Activated CD8-positive, alpha-beta memory T cell treated with anti-CD3 and anti-CD28 coated beads, Interleukin-2, amount 50 U/mL, for 48 hours (primary cell): ENCODE measurements at places on chromosomes 6 and 20.
A peak's percentile ranks its signal among the peaks of the same experiment; 100 is the strongest.

DNA sequence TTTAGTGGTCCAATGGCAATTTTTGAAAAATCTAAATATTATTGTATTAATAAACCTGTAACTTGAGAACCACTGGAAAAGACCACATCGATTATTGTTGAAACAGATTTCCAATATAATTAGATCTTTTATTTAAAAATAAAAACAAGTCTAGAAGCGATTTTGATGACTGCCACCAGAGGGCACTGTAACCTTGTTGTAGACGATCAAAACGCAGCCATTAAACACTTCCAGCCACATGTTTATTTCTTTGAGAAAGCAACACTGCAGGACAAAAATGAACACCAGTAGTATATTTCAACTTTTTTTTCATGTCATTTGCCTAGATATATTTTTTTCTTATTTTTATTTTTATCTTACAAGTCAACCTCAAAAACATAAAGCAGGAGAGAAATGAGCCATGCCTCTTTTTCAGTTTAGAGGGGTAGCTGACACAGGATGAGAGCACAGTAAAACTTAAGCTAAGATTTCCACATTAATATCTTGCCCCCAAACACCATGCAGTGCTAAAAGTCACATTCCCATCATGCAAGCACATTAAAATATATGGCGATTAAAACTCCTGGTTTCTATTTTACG, 115.4 kb downstream of the OPRM1 start:
- peak; percentile 76 for DNase-seq

DNA sequence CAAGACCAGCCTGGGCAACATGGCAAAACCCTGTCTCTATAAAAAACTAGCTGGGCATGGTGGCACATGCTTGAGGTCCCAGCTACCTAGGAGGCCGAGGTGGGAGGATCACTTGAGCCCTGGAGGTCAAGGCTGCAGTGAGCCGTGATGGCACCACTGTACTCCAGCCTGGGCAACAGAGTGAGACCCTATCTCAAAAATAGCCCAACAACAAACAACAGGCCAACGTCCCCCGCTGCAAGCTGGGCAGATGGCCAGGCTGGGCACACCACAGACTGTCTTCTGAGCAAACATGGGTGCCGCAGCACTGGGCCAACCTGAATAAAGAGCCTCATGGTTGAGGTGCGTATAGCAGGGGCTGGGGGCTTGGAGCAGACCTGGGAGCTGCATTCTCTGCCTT, 46.6 kb upstream of the SRF start:
- no peak for DNase-seq

GRCh38 chr6:70124443-70124842, 178.4 kb downstream of the COL9A1 start:
- no peak for DNase-seq

DNA sequence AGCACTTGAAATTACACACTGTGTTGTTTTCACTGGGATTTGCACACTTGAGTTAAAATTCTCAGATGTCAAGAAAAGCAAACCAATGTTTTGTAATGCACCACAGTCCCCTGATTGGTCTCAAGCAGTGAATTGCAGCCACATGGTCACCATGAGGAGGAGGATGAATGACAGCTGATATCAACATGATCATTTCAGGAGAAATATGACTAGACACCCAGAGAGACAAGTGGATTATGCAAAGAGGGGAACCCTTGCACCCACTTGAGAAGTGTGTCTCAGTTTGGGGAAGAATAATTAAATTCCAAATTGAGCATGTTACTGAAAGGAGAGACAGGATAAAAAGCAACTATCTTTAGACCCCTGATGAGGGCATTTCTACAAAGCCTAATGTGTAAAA, 69.3 kb downstream of the UST start:
- no peak for DNase-seq

- DNase-seq, result no peak
Measured at GRCh38 chr6:71248306-71248765, 40.3 kb upstream of the OGFRL1 start.

DNA sequence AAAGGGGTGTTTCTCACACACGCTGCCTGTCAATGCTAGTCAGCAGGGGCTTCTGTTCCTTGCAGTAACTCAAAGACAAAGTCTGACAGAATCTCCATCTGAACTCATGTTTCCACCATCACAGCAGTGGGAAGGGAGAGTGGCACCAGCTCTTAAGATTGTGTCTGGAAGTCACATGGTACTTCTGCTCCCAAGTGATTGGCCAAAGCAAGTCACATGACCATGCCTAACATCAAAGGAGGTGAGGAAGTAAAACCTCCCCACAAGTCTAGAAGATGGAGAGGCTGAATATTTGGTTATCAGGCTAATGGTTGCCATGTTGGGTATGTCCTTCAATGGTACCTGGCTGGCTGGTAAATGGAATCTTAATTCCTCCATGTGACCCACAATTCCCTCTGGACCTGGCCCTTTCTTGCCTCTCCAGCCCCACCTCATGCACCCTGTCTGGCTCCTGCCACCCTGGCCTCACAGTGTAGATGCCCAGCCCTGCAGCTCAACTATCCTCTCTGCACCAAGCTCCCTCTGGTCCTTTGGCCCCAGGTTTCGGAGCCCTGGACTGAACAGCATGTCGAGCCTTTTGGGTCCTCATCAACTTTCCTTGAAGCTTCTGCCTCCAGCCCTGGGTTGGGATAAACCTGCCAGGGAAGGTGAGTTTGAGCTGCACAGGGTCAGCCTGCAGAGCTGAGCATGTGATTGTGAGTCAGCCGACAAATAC, 51.0 kb upstream of the PMEPA1 start:
- no peak for DNase-seq
